ENCODE measurements at places on chromosomes 3 and 15.

GRCh38 chr15:98596885-98597392 lies 51.4 kb upstream of the IGF1R start:
- DNase-seq = no peak

GRCh38 chr3:66593978-66594377 lies 93.2 kb upstream of the LRIG1 start:
- DNase-seq = no peak

GRCh38 chr3:48273594-48274211 lies 32.8 kb downstream of the ZNF589 start:
- DNase-seq = peak; percentile 9

DNA sequence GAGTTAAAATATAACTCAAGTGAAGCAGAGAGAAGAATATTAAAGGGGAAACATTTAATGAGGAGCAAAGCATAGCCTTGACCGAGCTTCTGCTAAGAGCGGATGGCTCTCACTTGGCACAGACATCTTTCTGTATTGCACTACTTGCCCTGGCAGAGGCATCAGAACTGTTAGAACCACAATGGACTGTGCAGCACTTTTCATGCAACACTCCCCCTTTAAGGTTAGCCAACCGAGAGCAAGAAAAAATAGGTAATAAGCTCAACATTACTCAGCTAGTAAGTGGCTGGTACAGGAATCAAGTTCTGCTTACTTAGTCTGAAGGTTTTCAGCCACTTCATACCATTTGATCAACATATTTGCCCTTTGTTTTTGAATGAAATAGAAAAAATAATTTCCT lies 33.7 kb downstream of the CRTC3 start:
- no peak for DNase-seq

- no peak for DNase-seq
Measured at GRCh38 chr3:117045143-117045542, 335.6 kb downstream of the TUSC7 start.

DNA sequence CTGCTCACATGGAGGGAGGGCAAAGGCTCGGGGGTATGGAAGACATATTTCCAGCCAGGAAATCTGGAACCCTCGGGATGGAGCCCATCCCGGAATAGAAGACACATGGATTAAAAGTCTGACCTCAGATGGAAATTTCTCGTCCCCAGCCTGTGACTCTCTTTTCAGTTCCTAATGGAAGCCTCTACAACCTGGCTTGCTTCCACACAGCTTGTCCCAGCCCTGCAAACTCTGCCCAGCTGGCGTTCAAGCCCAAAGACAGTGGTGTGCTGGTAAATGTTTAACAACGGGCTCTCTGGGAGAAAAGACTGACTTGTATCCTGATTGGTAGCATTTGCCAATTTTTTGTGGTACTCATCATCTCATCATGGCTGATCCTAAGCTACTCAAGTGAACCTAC lies 35.6 kb upstream of the TLE3 start:
- no peak for DNase-seq

DNA sequence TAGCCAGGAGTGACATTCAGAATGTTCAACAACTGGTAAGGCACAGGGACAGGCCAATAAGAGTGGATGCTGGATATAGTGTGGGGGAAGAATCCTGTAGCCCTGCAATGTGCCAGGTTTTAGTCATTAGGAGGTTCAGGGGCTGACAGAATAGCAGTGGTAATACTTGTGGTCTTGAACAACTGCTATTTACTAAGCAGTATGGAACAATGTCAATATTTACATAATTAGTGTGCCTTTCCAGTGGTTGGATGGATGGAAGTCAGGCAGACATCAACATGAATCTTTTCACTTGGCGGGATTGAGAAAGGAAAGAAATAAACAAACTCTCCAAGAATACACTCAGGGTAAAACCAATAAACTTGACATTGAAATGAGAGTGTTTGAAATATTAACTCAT lies 55.1 kb downstream of the OTOL1 start:
- no peak for DNase-seq

GRCh38 chr15:69624155-69624520 lies 171.5 kb downstream of the RPLP1 start:
- no peak for DNase-seq

DNA sequence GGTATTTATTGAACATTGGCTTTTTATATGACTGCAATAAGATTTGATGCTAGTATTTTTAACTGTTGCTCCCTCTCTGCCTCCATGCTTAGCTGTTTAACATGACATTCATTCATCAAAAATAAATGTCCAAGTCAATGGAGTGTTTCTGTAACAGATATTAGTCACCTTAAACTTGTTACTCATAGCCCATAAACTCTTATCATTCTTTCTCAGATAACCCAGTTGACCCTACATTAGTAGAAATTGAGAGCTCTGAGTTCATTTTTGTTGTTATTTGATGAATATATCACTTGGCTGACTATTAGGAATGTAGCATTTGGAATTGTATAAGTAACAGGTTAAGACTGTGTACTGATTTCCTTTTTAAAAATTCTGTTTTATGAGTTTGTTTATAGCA lies 201.1 kb downstream of the UBE2E2 start:
- no peak for DNase-seq

GRCh38 chr3:11522953-11523571 lies 120.7 kb downstream of the VGLL4 start:
- DNase-seq = no peak

DNA sequence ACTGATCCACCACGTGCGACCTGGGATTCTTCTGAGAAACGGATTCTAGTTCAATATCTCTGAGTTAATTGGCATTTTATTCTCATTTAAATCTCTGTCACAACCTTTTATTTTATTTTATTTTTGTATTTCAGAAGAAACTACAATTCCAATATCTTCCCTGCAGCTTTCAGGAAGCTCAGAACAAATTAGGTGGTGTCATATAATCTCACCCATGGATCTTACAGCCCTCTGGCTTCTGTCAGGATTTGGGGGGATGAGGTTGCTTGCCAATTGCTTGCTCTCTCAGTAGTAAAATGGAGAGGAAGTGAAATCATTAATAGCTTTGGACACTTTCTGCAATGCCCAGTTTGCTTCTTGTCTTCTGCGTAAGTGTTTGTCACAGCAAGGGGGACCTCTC lies 205.4 kb downstream of the TLE3 start:
- no peak for DNase-seq

DNA sequence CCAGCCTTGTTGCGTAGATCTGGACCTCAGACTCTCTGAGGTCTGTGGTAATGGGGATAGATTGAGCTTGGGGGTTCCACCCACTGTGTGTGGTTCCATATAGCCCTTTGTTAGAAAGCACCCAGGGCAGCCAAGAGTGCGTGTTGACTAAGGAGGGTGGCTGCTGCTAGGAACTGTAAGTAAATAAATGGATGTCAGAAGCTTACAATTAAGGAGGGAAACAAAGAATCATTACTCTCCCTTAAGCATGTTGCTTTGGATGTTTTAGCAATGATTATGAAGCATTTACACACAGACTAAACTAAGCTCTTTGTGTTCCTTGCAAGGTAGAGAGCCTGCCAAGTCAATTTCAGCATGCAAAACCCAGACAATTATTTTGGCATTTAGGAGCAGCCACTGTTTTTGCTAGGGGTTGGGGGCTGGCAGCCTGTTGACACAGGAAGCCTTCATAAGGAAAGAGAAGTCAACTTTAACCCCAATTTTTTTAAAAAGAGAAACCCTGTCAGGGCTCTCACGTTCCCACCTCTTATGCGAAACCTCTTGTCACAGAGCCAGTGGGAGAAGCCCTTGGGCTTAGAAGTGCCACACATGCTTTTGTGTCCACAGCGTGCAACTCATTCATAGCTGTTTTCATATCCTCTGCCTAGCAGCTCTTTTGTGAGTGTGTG lies 127.8 kb downstream of the CMSS1 start:
- no peak for DNase-seq

- no peak for DNase-seq
Measured at GRCh38 chr3:64138046-64138445, 87.2 kb downstream of the PRICKLE2 start.

GRCh38 chr3:171731691-171732090 lies 78.6 kb downstream of the PLD1 start:
- DNase-seq = no peak

- DNase-seq = no peak
Measured at GRCh38 chr3:113329757-113330156, 111.5 kb downstream of the CFAP44 start.

DNA sequence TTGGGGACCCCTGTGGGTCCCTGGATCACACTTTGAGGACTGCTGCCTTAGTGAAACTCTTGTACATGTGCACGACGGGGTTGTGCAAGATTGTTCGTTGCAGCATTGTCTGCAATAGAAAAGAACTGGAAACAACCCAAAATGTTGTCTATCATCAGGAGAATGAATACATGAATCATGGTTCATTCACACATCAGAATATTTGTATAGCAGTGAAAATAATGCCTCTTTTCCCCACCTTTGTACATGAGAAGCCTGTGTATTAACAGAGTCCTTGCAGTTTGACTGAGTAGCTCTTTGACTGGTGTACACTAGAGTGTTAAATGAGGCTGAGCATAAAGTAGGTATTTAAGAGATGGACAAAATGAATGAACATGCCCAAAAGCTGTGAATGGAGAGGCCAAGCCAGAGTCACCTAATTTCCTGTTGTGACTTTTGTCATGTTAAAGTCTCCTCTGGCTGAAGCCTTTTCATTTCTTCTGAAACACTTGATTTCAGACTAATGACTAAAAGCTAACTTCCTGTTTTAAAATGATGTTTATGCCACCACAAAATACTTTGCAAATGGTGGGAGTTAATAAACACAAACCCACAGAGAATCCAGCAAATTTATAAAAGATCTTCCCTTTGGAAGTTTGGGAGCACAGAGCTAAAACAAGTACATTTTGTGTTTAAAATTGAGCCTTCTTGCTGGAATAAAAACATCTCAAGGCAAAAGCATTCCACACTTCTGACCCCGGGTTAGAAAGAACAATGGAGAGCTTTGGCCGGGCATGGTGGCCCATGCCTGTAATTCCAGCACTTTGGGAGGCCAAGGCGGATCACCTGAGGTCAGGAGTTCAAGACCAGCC lies 20.6 kb upstream of the USP3 start:
- no peak for DNase-seq

- no peak for DNase-seq
Measured at GRCh38 chr3:47475029-47475569, 642 bp downstream of the SCAP start.

DNA sequence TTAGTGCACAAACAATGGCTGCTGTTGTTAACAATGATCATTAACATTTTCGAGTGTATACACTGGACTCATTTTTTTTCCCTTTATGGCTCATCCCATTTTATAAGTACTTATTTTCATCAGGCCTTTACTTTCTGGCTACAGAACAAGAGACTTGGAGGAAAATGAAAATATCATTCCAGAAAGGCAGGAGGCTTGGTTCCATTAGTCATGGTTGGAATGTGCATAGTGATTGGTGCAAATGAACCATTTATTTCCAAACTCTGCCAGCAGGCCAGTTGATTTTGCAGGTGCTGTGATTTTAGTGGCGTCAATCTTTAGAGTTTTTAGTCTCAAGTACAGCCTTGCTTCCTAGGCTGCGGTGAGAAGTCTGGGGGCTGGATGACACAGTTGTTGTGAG lies 151.8 kb downstream of the ITPR1 start:
- DNase-seq = no peak

GRCh38 chr3:194930377-194931204 lies 244.9 kb downstream of the FAM43A start:
- no peak for DNase-seq

- no peak for DNase-seq
Measured at GRCh38 chr15:37058316-37058985, 41.9 kb downstream of the MEIS2 start.

GRCh38 chr3:182729903-182730674 lies 63.2 kb upstream of the ATP11B start:
- DNase-seq = no peak

DNA sequence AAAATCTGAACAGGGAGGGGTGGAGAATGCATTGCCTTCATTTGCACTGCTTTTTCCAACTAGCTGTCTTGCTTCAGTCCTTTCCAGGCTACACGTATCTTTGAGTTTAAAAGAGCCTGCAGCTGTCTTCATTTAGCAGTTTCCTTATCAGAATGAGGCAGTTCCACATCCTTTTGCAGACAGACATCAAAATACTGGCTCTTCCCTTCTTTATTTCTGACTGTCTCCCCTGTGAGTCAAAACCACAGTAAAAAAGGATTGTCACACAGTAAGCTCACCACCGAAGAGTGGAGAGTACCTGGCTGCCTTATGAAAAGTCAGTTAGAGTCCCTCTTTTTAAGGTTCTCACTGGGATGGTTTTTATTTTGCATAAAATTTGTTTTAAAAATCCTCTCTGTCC lies 205.5 kb upstream of the CD96 start:
- no peak for DNase-seq

- DNase-seq = no peak
Measured at GRCh38 chr3:12973827-12974226, 99.4 kb downstream of the IQSEC1 start.

GRCh38 chr15:91956026-91956723 lies 102.7 kb downstream of the SLCO3A1 start:
- no peak for DNase-seq

- DNase-seq = no peak
Measured at GRCh38 chr15:39204031-39204430, 376.8 kb upstream of the THBS1 start.

- DNase-seq = no peak
Measured at GRCh38 chr3:11275926-11276325, 3.7 kb downstream of the ATG7 start.

DNA sequence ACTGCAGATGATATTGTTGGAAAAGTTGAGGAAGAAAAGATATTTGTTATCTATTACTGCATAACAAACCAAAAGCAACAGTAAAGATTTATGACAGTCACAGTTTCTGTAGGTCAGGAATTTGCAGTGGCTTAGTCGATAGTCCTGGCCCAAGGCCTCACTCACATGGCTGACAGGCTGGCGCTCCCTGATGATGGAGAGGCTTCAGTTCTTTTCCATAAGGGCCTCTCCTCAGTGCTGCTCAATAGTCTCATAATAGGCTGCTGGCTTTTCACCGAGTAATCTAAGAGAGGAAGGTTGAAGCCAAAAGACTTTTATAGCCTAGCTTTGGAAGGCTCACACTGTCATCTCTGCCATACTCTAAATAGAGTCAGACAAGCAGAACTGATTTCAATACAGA lies 17.7 kb downstream of the IREB2 start:
- no peak for DNase-seq

DNA sequence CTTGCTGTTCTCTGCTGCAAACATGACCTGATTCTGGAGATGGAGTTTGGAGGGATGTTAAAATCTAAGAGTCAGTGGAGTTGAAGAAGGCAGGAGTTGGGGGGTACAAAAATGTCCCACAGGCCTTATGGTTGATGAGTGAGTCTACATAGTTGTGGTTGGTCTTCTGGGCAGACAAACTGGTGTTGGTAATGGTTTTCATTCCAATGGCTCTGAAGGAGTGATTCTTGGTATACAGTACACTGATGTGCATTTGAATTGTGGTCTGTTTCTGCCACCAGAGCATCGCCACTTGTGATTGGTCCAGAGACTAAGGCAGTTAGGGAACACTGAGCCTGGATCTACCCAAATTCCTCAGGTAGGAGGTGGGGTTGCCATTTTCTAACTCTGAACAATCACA lies 514.1 kb upstream of the CFAP20DC start:
- DNase-seq = no peak

GRCh38 chr3:21526461-21526860 lies 224.5 kb downstream of the ZNF385D start:
- no peak for DNase-seq
